Hepatic stellate cell (primary cell): ENCODE measurements at places on chromosomes 12 and 14.

GRCh38 chr12:68334132-68334531, 2.0 kb upstream of the MDM1 start:
- no peak for DNase-seq

GRCh38 chr14:74671789-74672188, 41.1 kb downstream of the AREL1 start:
- DNase-seq, result no peak

GRCh38 chr12:106885541-106886249, 70.0 kb upstream of the TMEM263 start:
- DNase-seq, result no peak

- DNase-seq, result no peak
Measured at GRCh38 chr14:84442521-84442920, 1087.4 kb upstream of the FLRT2 start.

DNA sequence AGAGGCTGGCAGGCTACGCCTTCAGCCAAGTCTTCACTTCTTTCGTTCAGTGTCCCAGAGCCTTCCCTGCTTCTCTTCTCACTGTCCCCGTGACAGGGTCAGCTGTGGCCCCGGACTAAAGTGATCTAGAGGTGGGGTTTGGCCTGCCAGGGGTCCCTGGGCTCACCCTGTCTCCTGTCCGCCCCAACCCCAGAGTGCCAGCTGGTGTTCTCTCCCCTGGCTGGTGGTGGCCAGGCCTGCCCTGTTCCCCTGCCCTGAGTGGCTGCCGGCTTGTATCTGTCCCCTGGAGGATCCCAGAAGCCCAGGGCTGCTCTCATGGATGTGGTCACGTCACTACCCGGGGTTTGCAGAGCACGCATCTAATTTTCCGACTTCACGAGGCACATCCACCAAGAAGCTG, 297.4 kb downstream of the GLT1D1 start:
- no peak for DNase-seq

DNA sequence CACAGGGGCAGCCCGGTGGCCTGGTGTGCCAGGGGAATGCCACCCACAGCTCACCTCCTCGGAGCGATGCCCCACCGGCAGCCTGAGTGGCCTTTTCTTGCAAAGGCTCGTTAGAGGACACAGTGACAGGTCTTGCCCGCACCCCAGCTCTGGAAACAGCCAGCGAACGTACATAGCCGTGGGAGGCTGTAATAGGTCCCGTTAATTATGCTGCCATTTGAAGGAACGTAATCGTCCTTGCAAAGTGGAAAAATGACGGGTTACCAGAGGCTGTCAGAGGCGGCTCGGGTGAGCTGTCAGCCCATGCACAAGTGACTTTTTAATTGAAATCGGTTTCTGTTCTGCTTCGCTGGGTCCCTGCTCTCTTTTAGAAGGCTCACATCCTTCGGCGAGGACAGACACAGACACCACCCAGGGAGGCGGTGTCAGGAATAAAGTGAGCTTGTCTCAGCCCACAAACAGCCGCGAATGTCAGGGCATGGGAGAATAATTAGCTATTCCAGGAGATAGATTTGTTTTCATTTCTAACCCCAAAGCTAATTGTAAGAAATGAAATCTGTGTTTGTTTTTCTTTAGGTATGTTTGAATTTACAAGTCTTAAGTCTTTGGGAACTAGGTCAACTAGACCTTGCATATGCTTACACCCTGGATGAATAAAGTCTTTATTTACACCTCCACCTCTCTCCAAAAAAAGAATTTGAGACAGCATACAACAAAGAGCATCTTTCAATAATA, 77.2 kb upstream of the RFLNA start:
- no peak for DNase-seq

- no peak for DNase-seq
Measured at GRCh38 chr12:32508626-32509025, 109.3 kb downstream of the FGD4 start.

DNA sequence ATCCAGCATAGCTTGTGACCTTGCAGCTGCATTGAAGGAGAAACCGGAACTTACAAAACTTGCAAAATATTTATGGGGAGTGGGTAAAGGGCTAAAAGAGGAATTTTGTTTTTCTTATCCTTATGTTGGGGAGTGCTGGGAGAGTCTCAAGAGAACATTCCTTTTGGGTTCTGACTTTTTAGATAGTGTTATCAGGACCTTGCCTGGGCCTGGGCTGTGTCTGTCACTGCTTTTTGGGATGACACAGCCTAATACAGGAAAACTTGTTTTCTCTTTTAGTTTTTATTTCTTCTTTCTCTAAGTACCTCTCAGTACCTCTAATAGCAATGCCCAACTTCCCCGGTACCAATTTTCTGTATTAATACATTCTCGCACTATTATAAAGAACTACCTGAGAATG, 850.6 kb downstream of the RPS29 start:
- no peak for DNase-seq

DNA sequence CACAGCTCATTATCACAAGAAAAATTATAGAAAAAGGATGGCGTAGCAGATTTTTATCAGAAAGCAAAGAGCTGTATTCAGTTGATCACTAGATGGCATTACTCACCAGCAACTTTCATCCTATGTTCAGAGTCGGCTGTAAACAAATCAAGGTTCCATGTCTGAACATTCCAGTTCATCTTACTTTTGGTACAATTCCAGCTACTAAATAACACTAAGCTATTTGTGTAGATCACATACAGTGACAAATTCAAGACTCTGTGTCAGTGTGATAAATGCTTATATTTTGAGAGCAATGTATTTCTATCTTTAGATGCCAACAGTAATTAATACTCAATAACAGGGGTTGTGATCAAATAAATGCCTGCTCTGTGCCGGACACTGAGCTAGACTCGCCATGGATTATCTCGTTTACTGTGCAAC, 30.1 kb downstream of the NRDE2 start:
- DNase-seq, result peak; percentile 56

DNA sequence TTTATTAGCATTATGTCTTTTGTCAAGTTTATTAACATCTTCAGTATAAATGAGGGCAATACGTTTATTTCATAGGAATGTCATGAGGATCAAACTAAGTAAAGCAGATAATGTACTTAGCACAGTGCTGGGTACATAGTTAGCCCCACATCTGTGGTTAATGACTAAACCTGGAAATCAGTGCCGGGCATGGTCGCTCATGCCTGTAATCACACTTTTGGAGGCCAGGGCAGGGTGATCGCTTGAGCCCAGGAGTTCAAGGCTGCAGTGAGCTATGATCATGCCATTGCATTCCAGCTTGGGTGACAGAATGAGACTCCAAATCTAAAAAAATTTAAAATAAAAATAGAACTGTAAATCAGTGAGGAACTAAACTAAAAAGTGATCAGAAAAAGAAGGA, 44.8 kb upstream of the GUCY2C start:
- no peak for DNase-seq

DNA sequence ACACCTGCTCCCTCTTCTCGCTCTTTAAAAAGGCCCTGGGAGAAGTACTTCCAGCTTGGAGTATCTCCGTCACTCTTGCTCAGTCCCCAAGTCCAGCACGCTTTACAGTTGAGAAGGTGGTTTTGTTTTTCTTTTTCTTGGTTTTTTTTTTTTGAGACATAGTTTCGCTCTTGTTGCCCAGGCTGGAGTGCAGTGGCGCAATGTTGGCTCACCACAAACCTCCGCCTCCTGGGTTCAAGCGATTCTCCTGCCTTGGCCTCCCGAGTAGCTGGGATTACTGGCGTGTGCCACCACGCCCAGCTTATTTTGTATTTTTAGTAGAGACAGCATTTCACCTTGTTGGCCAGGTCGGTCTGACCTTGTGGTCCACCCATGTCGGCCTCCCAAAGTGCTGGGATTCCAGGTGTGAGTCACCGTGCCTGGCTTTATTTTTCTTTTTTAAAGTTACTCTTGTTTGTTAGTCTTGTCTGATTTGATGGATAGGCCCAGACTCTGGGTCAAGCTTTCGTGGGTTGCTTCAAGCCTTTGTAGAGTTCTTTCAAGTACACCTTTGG, 1.9 kb downstream of the TDRD9 start:
- no peak for DNase-seq

GRCh38 chr12:118850244-118850825, 131.0 kb upstream of the SRRM4 start:
- no peak for DNase-seq

DNA sequence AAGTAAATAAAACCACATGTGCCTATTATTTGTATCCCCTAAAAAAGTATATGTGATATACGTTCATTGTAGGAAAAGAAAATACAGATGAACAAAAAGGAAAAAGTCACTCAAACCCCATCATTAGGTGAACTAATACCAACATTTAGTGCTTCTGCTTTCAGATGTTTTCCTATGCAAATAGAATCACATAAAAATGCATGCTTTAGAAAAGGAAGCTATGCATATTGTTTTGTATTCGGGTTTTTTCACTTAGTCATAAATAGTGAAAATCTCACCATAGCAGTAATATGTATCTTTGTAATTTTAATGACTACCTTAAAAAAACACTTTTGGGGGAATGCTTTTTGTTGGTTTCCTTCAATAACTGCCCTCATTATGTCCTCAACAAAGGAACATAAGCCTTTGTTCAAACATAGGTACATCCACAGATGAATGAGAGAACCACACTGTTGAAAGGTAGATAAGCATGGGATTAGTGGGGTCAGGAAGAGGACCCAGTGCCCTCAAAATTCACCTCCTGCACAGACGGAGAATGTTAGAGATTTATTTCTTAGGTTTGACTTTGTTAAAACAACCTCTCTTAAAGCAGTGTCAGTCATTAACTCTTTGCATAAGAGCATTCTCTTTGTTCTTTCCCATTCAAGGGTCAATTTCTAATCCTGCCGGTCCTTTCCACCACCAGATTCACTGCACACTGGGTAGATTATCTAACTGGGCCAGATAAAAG, 6.5 kb downstream of the AMDHD1 start:
- DNase-seq, result no peak

DNA sequence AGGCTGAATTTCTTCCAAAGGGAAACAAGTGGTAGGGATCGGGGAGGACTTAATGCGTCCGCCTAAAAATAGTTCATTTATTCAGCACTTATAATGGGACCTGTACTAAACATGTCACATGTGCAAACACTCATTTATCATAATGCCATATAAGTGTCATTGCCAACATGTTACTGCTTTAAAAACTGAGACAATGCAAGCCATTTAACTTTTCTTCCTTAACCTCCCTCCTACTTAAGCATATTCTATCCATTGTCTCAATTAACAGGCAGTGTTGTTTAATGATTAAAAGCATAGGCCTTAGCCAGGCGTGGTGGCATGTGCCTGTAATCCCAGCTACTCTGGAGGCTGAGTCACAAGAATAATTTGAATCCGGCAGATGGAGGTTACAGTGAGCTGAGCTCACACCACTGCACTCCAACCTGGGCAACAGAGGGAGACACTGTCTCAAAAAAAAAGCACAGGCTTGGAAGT, 13.5 kb upstream of the SCFD1 start:
- DNase-seq, result no peak

DNA sequence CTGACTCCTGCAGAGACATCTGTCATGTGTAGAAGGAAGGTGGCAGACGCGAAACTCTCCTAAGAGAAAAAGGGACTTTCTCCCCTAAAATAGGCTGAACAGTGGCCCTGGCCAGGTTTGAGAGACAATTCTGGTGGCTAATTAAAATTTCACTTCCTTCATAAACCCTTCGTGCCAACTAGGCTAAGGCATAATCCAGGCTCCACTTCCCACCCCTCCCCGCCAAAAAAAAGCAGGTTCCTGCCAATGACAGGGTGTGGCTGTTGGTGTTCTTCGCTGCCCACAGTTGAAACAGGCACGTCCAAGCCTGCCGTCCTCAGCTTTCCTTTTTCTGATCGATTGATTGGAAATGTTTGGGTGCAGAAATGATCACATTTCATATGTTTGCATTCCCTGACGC, 144.6 kb downstream of the GCH1 start:
- no peak for DNase-seq

DNA sequence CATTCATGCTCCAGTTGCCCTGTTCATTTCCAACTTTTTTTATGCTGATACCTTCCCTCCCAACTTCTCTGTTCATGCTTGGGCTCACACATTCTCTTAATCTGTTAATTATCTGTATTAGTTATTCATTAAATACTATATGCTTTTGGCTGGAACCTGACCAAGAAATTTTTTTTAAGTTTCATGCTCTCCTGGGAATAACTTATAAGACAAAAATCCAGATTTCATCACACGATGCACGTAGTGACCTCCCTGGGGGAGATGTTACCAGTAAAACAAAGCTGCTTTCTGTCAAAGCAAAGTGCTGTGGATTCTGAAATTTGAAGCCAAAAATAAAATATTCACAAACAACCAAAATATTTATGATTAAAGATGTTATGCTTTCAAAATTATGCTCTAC, 215.0 kb upstream of the USP15 start:
- no peak for DNase-seq

DNA sequence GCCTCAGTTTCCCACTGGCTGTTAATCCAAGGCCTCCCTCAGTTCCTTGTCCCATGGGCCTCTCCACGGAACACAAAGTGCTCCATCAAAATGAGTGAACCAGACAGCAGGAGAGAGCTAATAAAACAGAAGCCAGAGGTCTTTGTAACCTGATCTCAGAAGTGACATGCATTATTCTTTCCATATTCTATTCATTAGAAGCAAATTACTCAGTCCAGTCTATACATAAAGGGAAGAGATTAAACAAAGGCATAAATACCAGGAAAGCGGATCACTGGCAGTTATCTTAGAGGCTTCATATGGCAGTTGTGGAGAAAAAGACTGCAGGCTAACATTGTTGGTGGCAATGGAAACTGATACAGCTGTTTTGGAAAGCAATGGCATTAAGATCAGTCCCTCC, 170.6 kb upstream of the GARIN6 start:
- DNase-seq, result no peak

DNA sequence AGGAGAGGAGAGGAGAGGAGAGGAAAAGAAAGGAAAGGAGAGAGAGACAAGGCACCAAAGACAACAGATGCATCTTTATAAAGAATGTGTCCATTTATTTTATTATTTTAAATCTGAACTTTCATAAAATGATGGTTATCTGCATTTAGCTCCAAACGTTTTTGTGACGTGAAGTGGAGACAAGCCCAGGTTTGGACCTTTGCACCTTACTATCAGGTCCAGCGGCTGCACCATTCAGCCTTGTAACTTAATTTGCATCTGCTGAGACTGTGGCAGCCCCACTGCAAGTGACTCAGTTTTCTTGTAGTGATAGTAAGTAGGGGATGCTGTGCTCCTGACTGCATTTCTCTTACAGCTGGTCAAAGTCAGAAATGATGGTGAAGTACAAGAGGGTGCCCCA, 130.7 kb downstream of the NTF3 start:
- no peak for DNase-seq

GRCh38 chr12:92509156-92509738, 193.5 kb upstream of the PLEKHG7 start:
- DNase-seq, result no peak

DNA sequence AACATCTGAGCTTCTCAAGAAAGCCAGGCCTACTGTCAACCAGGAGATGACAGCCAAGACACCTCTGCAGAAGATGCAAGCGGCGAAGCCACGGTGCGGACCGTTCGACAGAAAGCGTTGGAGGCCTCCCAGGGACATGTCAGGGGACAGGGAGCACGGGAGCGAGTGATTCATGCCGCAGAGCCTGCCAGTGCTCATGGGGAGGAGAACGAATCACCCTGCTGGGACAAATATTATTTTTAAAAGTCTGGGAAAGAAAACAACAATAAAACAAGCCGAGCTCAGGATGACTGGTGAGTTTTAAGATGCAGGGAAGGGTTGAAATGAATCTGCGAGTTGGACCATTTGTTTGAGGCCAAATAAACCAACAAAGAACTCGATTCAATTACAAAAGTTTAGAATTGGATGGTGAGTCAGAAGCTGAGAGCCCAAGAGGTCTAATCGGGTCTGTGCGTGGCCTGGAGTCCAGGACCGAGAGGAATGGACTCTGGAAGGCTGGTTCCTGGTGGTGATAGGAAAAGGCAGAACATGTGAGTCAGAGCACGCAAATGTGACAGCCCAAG, 91.0 kb downstream of the RBM19 start:
- DNase-seq, result no peak
